ENCODE measurements at places on chromosomes 1 and 21. TPM values are rescaled to one million over a fixed set of nuclear protein-coding genes. Genes with fewer than 3 reads are reported as not detected.

AADACL3 gene
- total RNA-seq, result not detected

HAO2 gene
- not detected for total RNA-seq

SHC1 gene
- total RNA-seq, result 81.9 TPM

GRHL3 gene
- total RNA-seq, result not detected

FCGR1A gene
- total RNA-seq, result not detected

LRRN2 gene
- total RNA-seq, result not detected

SPRR2A gene
- total RNA-seq, result not detected

DISP1 gene
- 1.2 TPM for total RNA-seq

CD52 gene
- 1,191 TPM for total RNA-seq

CELA3B gene
- not detected for total RNA-seq

C8B gene
- total RNA-seq, result not detected

MTARC1 gene
- not detected for total RNA-seq

DMAP1 gene
- total RNA-seq, result 42.0 TPM

SPRR2F gene
- total RNA-seq, result not detected

GSTM5 gene
- total RNA-seq, result 0.18 TPM

LRIF1 gene
- total RNA-seq, result 20.3 TPM

B3GALT2 gene
- total RNA-seq, result 0.80 TPM

ASCL5 gene
- total RNA-seq, result not detected

HSD3B1 gene
- not detected for total RNA-seq

OR6K3 gene
- not detected for total RNA-seq

IFI44L gene
- 50.8 TPM for total RNA-seq

GNG4 gene
- total RNA-seq, result 1.8 TPM

ST6GALNAC5 gene
- total RNA-seq, result not detected

C1orf87 gene
- not detected for total RNA-seq

HSF2BP gene
- total RNA-seq, result 0.30 TPM

RAB3B gene
- total RNA-seq, result 0.05 TPM

SFN gene
- total RNA-seq, result 1.5 TPM

KCNJ10 gene
- not detected for total RNA-seq

CASQ2 gene
- total RNA-seq, result not detected

OR2T35 gene
- total RNA-seq, result not detected

TRIM67 gene
- total RNA-seq, result not detected

ZNF670 gene
- total RNA-seq, result 2.0 TPM

LINGO4 gene
- not detected for total RNA-seq

FMO3 gene
- not detected for total RNA-seq

GNL2 gene
- 68.9 TPM for total RNA-seq

LCE1A gene
- total RNA-seq, result not detected

CFAP107 gene
- not detected for total RNA-seq

KRTAP19-1 gene
- not detected for total RNA-seq

C1orf167 gene
- total RNA-seq, result not detected

STIL gene
- total RNA-seq, result 40.7 TPM

WNT4 gene
- not detected for total RNA-seq

RNF186 gene
- total RNA-seq, result not detected

ITLN1 gene
- total RNA-seq, result not detected

RPTN gene
- not detected for total RNA-seq

ZFP69B gene
- total RNA-seq, result 2.8 TPM

NMNAT2 gene
- not detected for total RNA-seq

CSF1 gene
- 76.4 TPM for total RNA-seq

RIPPLY3 gene
- not detected for total RNA-seq
